Lung (tissue), 17 donors: ENCODE measurements at places on chromosomes 6 and 20. TPM values are rescaled to one million over a fixed set of nuclear protein-coding genes. Genes with fewer than 3 reads are reported as not detected.

Gene C6orf58
- polyA plus RNA-seq, result 0.12 TPM

Gene ELOVL2
- 0.18 TPM for polyA plus RNA-seq

Gene LBP
- polyA plus RNA-seq, result 0.30 TPM

Gene HRH3
- polyA plus RNA-seq, result not detected

Gene WFDC2
- polyA plus RNA-seq, result 547 TPM

Gene TREML2
- polyA plus RNA-seq, result 0.06 TPM

Gene HLA-DQA2
- 0.22 TPM for polyA plus RNA-seq

Gene FLOT1
- polyA plus RNA-seq, result 205 TPM

Gene CDSN
- 0.10 TPM for polyA plus RNA-seq

Gene RAB5IF
- 104 TPM for polyA plus RNA-seq

Gene PACSIN1
- 0.08 TPM for polyA plus RNA-seq

Gene GRM1
- polyA plus RNA-seq, result 0.04 TPM

Gene SNAP91
- not detected for polyA plus RNA-seq

Gene FOXQ1
- polyA plus RNA-seq, result 11.7 TPM

Gene THBS2
- 15.1 TPM for polyA plus RNA-seq

Gene SIRPD
- 1.9 TPM for polyA plus RNA-seq

Gene OTOR
- polyA plus RNA-seq, result not detected

Gene APOBEC2
- 0.40 TPM for polyA plus RNA-seq

Gene NKX2-4
- polyA plus RNA-seq, result not detected

Gene GABRR1
- polyA plus RNA-seq, result not detected

Gene FLRT3
- polyA plus RNA-seq, result 40.8 TPM

Gene MANEA
- polyA plus RNA-seq, result 2.4 TPM

Gene PTK7
- polyA plus RNA-seq, result 77.6 TPM

Gene WFDC10B
- polyA plus RNA-seq, result 2.0 TPM

Gene NPEPL1
- polyA plus RNA-seq, result 36.4 TPM

Gene OPRL1
- polyA plus RNA-seq, result 0.45 TPM

Gene ELMO2
- 37.8 TPM for polyA plus RNA-seq

Gene MRAP2
- 0.59 TPM for polyA plus RNA-seq

Gene RBCK1
- 95.9 TPM for polyA plus RNA-seq

Gene NFATC2
- 1.5 TPM for polyA plus RNA-seq

Gene TAB2
- 15.8 TPM for polyA plus RNA-seq

Gene C20orf144
- polyA plus RNA-seq, result 0.08 TPM

Gene TREML1
- 1.2 TPM for polyA plus RNA-seq

Gene GOPC
- 13.8 TPM for polyA plus RNA-seq

Gene ZNF311
- polyA plus RNA-seq, result 1.0 TPM

Gene SIRPB1
- 25.2 TPM for polyA plus RNA-seq

Gene SRSF12
- 0.55 TPM for polyA plus RNA-seq

Gene ALDH8A1
- 0.30 TPM for polyA plus RNA-seq

Gene ENPP5
- 6.5 TPM for polyA plus RNA-seq

Gene PTCHD4
- polyA plus RNA-seq, result 0.03 TPM

Gene PTGIS
- 5.3 TPM for polyA plus RNA-seq

Gene C6orf132
- 26.1 TPM for polyA plus RNA-seq

Gene METTL24
- 0.73 TPM for polyA plus RNA-seq

Gene KCNQ5
- 0.18 TPM for polyA plus RNA-seq

Gene NKX2-2
- not detected for polyA plus RNA-seq

Gene ADGRB3
- 0.56 TPM for polyA plus RNA-seq

Gene PERP
- 25.8 TPM for polyA plus RNA-seq

Gene TLDC2
- 0.07 TPM for polyA plus RNA-seq

Gene OPN5
- not detected for polyA plus RNA-seq

Gene ATXN1
- polyA plus RNA-seq, result 11.6 TPM

Gene HECA
- polyA plus RNA-seq, result 12.1 TPM

Gene BFSP1
- polyA plus RNA-seq, result 0.65 TPM

Gene AIF1
- polyA plus RNA-seq, result 89.9 TPM

Gene BTBD3
- polyA plus RNA-seq, result 12.5 TPM

Gene PSMG4
- polyA plus RNA-seq, result 69.7 TPM

Gene IRF4
- polyA plus RNA-seq, result 1.1 TPM
